Naive thymus-derived CD8-positive, alpha-beta T cell (primary cell): ENCODE measurements at places on chromosomes 12 and 14. TPM values are rescaled to one million over a fixed set of nuclear protein-coding genes. Genes with fewer than 3 reads are reported as not detected.
A peak's percentile ranks its signal among the peaks of the same experiment; 100 is the strongest.

NUAK1 gene
- total RNA-seq = not detected

BEGAIN gene
- 1.4 TPM for total RNA-seq

CLEC4D gene
- not detected for total RNA-seq

EML5 gene
- total RNA-seq = 7.3 TPM

BCL11B gene
- total RNA-seq = 206 TPM

BCL2L14 gene
- not detected for total RNA-seq

IGFBP6 gene
- total RNA-seq = 0.65 TPM

EPYC gene
- not detected for total RNA-seq

NINJ2 gene
- total RNA-seq = 0.85 TPM

TMEM121 gene
- total RNA-seq = 6.6 TPM

ESRRB gene
- not detected for total RNA-seq

GRCh38 chr14:53719536-53719935 is 237.1 kb downstream of the BMP4 start:
- no peak for DNase-seq

DNA sequence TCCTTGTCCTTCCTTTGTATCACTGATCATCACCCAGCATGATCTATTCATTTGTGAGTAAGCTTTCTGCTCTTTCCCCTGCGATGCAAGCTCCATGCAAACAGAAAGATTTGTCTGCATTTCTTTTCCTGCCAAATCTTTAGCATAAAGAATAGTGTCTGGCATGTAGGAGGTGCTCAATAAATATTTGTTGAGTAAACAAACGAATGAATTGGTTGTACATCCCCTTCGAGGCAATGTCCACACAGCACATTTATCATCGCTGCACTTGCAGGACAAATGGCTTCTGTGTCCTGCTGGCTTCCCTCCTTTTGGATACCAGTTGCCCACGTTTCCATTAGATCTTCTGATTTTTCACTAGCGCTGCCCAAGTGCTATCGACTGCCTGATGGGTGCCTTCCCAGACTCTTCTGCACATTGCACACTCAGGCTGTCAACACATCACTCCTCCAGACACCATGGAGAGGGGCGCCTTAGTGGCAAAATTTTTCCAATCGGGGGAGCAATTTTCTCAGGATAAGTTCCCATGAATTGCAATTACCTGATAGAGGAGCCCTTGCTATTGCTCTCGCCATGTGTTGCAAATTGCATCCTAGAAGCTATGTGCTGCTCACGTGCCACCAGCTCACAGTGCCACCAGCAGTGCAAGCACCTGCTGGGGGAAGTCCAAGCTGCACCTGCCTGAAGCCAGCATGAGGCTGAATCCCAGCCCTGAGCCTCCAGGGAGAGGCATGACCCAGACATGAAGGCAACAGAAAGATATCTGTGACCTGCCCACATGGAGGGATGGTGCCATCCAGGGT is 206.6 kb downstream of the KIF26A start:
- no peak for DNase-seq

GRCh38 chr12:57091638-57092528 is 3.0 kb downstream of the NAB2 start:
- no peak for DNase-seq

GRCh38 chr12:25009496-25010092 is 60.7 kb upstream of the BCAT1 start:
- DNase-seq = no peak

DNA sequence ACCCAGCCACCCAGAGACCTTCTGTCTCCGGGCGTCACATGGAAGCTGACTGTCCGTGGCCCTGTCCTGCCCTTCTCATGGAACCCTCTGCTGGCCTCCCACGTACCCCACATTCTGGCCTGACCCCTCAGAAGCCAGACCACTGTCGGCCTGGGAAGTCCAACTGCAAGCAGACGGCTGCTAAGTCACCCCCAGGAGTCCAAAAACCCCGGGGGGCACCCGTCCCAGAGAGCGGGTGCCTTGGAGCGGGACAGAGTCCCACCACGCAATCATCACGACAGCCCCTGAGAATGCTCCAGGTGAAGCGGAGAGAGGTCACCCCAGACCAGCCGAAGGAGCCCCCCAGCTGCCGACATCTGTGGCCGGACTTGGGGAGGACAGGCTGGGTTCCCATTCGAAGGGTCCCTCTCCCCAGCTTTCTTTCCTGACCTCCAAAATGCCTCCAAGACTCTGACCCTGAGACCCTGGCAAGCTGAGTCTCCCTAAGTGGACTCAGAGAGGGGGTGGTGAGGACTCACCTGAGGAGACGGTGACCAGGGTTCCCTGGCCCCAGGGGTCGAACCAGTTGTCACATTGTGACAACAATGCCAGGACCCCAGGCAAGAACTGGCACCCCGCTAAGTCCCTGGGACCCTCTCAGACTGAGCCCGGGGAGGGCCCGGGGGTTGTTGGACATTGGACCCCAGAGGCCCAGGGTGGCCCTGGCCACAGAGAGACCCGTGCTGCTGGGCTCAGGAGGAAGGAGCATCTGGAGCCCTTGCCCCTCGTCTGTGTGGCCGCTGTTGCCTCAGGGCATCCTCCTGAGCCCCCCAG is 337.1 kb downstream of the TMEM121 start:
- no peak for DNase-seq

GRCh38 chr12:19654650-19655376 is 215.5 kb downstream of the AEBP2 start:
- DNase-seq = no peak

- DNase-seq = no peak
These were observed 47.2 kb downstream of the PUS7L start for GRCh38 chr12:43711348-43711747.

- DNase-seq = no peak
These were observed 130.2 kb upstream of the LRFN5 start for GRCh38 chr14:41476526-41476925.

GRCh38 chr14:94165744-94166143 is 8.4 kb upstream of the PPP4R4 start:
- DNase-seq = no peak

GRCh38 chr12:57632073-57632957 is 686 bp downstream of the B4GALNT1 start:
- no peak for DNase-seq

- DNase-seq = no peak
These were observed 9.5 kb downstream of the PAX9 start for GRCh38 chr14:36671149-36671548.

DNA sequence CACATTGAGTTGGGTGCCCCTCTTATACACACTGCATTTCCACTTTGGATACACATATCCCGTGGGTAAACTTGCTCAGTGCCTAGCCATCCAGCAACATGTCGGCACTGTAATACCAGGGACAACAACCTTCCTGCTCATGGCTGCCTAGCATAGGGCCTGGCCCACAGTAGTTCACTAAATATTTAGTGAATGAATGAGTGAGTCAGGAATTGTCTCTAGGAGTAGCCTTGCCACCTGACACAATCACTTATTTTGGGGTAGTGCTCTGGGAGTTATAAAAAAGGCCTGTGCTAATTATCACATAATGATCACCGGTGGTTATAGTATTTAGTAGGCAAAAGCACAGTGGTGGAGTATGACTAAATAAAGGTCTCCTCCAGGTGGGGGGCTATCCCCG is 8.5 kb upstream of the NUMB start:
- no peak for DNase-seq

DNA sequence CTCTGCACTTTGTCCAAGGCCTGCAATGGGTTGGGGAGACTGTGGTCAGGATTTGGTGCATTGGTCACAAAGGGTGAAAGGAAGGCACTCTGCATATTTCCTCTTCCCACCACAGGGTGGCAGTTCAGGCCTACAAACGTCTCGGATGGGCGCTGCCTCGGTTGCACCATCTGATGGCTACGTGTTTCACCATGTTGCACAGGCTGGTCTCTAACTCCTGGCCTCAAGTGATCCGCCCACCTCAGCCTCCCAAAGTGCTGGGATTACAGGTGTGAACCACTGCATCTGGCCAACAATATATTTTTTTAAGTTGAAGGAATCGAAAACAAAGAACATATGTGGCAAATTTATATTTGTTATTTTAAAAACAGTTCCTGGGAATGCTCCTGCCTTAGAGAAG is 35.1 kb downstream of the TMBIM6 start:
- peak; percentile 18 for DNase-seq

DNA sequence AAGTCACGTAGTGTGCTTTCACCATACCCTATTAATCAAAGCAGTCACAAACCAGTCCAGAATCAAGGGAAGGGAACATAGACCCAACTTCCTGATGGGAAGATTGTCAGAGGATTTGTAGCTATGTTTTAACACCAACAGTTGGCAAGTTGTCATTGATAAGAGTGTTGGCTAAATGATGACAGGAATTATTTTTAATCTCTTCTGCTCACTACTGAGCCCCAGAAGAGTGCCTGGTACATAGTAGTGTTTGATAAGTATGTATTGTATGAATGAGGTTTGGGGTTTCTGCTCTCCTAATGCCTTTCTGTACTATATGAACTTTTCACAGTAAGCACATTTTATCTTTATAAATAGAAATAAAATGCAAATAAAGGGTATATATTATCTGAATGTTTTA is 14.7 kb downstream of the HCFC2 start:
- DNase-seq = no peak

DNA sequence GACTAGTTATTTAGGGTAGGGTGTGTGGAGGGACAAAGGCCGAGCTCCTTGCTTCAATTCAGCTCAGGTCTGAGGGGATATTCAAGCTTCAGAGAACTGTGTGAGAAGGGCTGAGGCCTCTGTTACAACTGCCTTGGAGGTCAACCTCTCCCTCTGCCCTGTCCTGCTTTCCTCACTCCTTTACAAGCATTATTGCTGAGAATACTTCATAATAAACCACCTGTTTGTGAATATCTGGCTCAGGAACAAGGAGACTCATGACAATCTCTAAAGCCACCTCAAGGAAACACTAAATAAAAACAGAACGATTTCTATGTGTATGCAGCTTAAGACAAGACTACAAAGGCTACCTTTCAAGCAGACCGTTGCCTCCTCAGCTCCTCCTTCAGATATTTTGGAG is 21.7 kb downstream of the OTOGL start:
- DNase-seq = no peak

GRCh38 chr12:130644566-130644965 is 71.5 kb downstream of the RIMBP2 start:
- DNase-seq = no peak

DNA sequence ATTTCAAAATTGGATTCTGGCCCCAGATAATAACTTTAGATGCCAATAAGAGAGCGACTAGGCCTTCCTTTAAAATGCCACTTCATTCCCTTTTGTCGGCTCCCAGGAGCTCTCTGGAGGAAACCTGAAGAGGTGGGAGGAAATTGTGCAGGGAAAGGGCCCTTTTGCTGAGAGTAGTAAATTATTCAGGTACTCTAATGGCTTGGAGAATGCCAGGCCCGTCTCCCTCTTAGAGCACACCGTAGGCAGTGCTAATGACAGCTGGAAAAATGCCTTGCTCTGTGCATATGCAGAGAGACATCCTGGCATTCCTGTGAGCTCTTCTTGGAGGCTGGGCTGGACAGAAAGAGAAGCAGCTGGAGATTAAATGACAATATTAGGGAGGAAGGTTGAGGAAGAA is 115.0 kb upstream of the RPH3A start:
- no peak for DNase-seq

- DNase-seq = no peak
These were observed 22.8 kb downstream of the JDP2 start for GRCh38 chr14:75450381-75451276.

DNA sequence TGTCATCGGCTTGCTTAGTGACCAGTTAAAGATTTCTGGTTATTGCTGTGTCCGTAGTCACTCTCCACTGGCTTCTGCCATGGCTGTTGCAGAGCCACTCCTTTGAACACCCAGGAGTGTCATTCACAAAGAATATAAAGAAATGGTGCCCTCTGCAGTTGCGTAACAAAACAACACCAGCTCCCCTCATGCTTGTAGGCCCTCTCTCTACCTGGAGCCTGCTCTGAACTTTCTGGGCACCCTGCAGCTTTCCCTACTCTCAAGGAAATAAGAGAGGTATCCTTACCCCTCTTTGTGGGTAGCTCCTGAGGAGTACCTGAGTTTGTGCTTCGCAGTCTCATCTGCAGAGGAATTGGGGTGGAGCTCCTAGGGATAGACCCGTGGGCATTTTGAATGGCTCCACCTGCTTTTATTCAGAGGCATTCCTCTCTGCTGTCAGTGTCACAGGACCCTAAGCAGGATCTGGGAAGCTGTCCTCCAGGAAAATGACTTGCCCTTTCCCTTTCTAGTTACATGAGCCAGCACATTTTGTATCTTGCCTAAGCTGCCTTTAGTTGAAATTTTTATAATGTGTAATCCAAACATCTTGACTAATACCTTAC is 97.2 kb upstream of the TMEM260 start:
- no peak for DNase-seq

- DNase-seq = no peak
These were observed 25.7 kb downstream of the JKAMP start for GRCh38 chr14:59510001-59510400.

DNA sequence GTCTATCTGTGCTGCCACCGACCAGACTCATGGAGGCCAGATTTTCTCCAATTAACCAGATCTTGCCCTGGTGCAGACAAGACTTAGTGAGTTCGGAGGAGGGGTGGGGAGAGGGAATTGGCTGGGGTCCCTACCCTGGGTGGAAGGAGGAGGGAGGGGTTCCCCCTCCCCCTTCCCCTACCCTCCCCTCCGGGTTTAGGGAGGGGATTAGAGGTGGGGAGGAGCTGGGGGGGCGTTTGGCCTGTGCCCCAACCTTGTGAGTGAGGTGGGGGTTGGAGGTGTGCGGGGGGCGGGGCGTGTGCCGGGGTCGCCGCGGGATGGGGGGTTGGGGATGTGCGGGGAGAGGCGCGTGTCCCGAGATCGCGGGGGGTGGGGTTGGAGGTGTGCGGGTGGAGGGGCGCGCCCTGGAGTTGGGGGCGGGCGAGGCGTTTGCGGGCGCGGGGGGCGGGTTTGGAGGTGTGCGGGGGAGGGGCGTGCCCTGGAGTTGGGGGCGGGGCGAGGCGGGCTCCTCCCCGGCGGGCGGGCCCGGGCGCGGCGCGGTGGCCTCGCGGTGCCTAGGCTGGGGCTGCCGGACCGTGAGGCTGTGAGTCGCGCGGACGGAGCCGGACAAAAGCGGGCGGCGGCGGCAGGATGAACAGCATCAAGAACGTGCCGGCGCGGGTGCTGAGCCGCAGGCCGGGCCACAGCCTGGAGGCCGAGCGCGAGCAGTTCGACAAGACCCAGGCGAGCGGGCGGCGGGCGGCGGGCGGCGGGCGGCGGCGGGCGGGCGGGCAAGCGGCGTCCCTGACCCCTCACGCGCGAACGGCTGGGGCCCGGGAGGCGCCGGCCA is at the start of gene HIP1R:
HIP1R (plus strand) TSS at position 537 of the 829 bp plus-strand sequence; CDS start at position 631, 94 bp downstream.
- DNase-seq = peak; percentile 58
